Omental fat pad (tissue), 4 donors: ENCODE measurements at places on chromosomes 4 and X. TPM values are rescaled to one million over a fixed set of nuclear protein-coding genes. Genes with fewer than 3 reads are reported as not detected.

PGAM4 gene
- not detected for total RNA-seq

XG gene
- total RNA-seq: 0.28 TPM

CXXC4 gene
- 4.7 TPM for total RNA-seq

RAI2 gene
- 25.9 TPM for total RNA-seq

- no peak for DNase-seq
Measured at GRCh38 chrX:29666366-29666765, 549.0 kb upstream of the MAGEB2 start.

GRCh38 chr4:112516471-112517066 lies 589 bp upstream of the NEUROG2 start:
- no peak for DNase-seq

DNA sequence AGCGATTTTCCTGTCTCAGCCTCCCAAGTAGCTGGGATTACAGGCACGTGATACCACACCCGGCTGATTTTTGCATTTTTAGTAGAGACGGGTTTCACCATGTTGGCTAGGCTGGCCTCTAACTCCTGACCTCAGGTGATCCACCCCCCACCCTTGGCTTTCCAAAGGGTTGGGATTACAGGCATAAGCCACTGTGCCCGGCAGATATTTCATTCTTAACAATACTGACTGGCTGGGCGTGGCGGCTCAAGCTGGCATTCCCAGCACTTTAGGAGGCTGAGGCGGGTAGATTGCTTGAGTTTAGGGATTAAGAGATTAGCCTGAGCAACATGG lies 1.3 kb downstream of the PQBP1 start:
- DNase-seq: no peak
